Thymus (tissue), 14 donors: ENCODE measurements at places on chromosomes 2 and 18. TPM values are rescaled to one million over a fixed set of nuclear protein-coding genes. Genes with fewer than 3 reads are reported as not detected.

DNA sequence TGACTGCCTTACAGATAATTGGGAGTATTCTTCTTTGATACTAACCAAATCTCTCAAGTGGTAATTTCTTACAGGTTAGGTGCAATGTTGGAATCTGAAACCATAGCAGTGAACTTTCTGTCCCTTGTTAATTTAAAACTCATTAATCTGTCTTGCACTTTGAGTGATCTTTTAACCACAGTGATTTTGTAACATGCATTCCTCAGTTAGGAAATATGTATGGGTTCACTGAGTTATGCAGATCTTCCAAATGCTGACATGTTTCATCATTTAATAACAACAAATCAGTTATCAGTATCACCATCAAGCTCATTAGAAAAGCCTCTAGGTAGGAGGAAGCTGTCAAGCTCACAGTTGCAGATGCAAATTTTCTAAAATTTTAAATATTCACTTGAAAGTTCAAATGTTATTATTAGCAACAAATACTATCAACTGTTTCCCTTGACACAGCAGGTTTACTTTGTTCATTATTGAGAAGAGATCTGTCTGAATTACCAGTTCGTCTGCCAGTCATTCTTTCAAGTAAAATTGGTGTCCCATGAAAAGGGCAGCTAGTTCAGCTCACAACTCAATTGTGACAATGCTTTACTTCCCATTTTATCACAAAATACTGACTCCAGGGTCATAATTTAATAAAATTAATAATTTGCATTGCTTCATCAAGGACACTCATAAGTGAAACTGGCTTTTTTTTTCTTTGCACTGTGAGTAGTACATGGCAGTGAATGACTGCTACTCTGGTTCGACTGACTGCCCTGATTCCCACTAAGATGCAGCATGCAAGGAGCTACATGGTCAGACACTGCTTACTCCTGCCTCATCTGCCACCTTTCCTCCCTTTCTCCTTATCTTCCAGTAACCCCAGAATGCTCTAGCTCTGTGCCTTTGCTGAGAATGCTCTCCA, 31.6 kb downstream of the SUCLG1 start:
- H3K27me3 ChIP-seq: no peaks in the 10 kb centered on the region
- H3K27ac ChIP-seq: no peak overlapping the region
- peaks cover 25% of the 10 kb centered on the region for H3K36me3 ChIP-seq
- no peak overlapping the region for H3K4me3 ChIP-seq

Gene HJURP
- total RNA-seq: 29.7 TPM

DNA sequence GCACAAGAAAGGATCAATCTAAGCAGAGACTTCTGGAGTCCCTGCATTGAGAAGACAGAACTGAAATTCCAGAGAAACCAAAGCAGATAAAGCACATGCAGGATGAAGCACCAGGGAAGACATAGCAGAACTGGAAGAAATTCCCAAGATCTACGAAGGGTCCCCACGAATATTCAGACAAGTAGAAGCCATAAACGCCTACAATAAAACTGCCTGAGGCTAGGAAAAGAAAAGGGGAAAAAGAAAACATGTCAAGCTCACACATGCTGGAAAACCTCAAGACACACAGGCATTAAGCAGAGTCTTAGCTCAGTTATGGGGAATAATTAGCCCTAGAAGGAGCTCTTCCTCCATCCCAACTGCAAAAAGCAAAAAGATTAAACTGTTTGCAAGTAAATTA, 171.2 kb downstream of the NBAS start:
- H3K27ac ChIP-seq: no peak overlapping the region
- H3K4me3 ChIP-seq: no peak overlapping the region
- H3K4me1 ChIP-seq: no peaks in the 10 kb centered on the region
- no peaks in the 10 kb centered on the region for H3K36me3 ChIP-seq
- no peak for DNase-seq

- no peaks in the 10 kb centered on the region for H3K27me3 ChIP-seq
- no peak overlapping the region for H3K4me3 ChIP-seq
- peaks cover 4% of the 10 kb centered on the region for H3K4me1 ChIP-seq
- no peak for DNase-seq
- H3K36me3 ChIP-seq: no peaks in the 10 kb centered on the region
These were observed 76.9 kb downstream of the TMEM131 start for GRCh38 chr2:97918818-97919217.

DNA sequence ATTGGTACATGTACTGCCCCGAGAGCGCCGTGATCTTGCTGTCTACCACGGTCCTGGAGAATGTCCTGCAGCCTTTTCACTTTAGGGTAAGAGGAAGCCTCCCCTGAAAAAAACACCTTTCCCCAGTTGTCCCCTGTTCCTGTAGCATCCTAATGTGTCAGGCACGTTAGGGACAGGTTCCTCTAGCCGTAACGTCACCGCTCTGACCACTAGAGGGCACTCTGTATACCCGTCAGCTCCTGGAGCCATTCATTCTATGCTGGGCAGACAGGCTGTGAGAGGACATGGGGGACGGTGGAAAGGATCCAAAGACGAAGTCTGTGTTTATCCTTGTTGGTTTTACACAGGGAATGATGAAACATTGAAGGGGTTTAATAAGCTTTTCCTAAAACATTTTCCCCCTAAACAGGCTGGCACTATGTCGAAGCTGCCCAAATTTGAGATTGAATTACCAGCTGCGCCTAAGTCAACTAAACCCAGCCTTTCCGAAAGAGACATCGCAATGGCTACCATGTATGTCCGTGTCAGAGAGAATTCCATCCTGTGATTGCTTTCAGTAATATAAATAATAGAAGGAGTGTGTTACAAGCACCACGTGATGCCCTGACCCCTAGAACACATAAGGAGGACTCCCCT, 12.7 kb downstream of the RMC1 start:
- no peak overlapping the region for H3K27ac ChIP-seq
- H3K4me1 ChIP-seq: no peaks in the 10 kb centered on the region
- H3K27me3 ChIP-seq: no peaks in the 10 kb centered on the region
- H3K4me3 ChIP-seq: no peak overlapping the region
